ENCODE measurements at places on chromosomes 16 and 17. TPM values are rescaled to one million over a fixed set of nuclear protein-coding genes. Genes with fewer than 3 reads are reported as not detected.

TMEM235 gene
- total RNA-seq = not detected

- DNase-seq = no peak
Measured at GRCh38 chr16:27819356-27819755, 244.2 kb downstream of the GSG1L start.

DNA sequence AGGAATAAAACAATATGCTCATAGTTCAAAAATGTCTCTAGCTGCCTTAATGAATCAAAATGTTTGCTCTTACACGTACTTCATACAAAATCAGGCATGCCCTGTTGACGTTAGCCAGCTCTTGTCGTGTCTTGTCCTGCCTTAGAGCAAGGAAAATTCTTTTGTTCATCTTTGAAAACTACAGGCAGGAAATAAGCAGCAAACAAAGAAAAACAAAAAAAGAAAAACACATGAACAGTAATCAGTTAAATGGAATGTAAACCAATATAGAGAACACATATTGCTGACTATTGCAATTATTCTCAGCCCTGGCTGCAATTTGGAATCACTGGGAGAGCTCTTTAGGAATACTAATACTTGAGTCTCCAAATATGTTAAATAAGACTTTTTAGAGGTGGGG, 1.7 kb downstream of the CAPNS2 start:
- no peak for DNase-seq

- peak; percentile 66 for DNase-seq
Measured at GRCh38 chr17:50272711-50273653, 1.3 kb upstream of the TMEM92 start.

DNA sequence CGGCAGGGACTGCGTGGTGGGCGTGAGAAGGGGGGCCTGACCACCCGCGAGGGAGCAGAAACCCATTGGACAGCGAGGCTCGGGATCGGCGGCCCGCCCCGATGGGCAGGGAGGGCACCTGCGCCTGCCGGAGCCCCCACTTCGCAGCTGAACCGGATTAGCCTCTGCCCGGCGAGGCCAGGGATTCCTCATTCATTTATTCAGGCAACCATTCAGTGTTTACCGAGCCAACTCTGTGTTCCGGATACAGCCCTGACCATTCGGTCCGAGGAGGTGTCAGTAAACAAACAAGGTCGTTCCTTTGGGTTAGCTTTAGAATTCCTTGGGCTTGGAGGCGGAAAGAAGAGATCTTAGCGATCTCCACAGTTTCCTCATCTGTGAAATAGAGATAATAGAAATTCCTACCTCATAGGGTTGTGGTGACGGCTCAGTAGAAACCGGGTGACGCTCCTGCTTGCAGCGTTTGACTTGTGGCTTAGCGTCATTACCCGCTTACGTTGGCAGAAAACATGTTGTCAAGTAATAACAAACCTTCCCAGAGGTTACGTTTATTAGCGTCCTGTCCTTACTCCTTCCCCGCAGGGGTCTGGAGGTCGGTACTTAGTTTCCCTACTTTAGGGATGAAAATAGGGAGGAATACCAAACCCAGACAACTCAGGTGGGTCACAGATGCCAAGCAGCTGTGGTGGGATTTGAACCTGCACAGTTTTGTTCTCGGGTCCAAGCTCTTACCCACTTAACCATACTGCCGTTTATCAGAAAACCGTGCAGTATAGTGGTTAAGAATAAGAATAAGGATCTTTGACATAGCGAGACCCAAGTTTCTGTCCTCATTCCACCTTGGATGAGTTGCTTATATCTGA, 893 bp downstream of the POLR3E start:
- DNase-seq = peak; percentile 87

- peak; percentile 50 for DNase-seq
Measured at GRCh38 chr16:80803339-80804055, 901 bp downstream of the CDYL2 start.

GRCh38 chr16:5041600-5042133, 7.9 kb upstream of the NAGPA start:
- no peak for DNase-seq

DNA sequence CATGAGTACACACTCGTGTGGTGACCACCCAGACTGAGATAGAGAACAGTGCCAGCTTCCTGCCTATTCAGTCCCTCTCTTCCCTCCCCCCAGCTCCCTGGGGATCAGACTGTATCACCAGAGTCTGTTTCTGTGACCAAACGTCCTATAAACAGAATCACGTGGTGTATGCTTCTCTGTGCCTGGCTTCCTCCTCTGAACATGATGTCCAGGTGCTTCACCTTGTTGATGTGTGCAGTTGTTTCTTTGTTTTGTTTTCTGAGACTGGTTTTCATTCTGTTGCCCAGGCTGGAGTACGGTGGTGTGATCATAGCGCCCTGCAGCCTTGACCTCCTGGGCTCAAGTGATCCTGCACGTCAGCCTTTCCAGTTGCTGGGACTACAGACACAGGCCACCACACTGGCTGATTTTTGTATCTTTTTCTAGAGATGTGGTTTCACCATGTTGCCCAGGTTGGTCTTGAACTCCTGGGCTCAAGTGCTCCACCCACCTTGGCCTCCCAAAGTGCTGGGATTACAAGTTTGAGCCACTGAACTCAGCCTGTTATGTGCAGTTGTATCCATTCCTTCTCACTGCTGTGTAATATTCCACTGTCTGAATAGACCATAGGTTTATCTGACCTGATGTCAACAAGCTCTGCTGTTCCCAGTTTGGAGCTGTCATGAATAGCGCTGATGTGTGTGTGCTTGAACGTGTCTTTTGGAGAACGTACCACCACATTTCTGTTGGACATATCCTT, 28.9 kb upstream of the PRM1 start:
- DNase-seq = peak; percentile 84

DNA sequence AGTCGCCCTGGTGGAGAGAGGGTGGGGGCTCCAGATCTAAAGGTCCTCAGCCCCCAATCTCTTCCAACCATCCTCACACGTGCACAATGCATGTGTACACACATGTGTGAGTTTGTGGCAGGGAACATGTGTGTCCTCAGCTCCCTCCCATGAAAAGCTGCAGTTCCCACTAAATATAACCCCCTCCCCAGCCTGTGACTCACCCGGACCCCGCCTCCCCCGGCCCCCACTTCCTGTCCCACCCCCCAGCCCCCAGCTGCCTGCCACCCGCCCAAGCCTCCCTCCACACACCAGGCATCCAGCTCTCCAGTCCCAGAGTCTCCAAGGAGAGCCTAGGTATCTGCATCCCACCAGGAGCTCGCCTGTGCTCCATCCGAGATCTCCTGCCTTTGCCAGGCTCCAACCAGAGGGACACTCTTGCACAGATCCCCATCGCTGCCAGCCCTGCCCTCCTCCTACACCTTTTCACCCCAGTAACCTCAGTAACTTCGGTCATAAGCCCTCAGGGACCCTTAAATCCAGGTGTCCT, 3.9 kb downstream of the DLG4 start:
- DNase-seq = no peak

TPSG1 gene
- not detected for total RNA-seq

- no peak for DNase-seq
Measured at GRCh38 chr16:15440852-15441251, 6.5 kb downstream of the BMERB1 start.

- DNase-seq = no peak
Measured at GRCh38 chr16:84368308-84368996, at the start of gene ATP2C2. Gene ATP2C2 (plus strand): TSS chr16:84368538. CDS start chr16:84368616, 78 bp downstream.

- DNase-seq = no peak
Measured at GRCh38 chr17:37642681-37643080, 565 bp downstream of the DDX52 start.

GRCh38 chr17:3805581-3805980, 4.6 kb upstream of the ITGAE start:
- DNase-seq = no peak

Measured in B cell (primary cell).